ENCODE measurements at places on chromosomes 4 and X. TPM values are rescaled to one million over a fixed set of nuclear protein-coding genes. Genes with fewer than 3 reads are reported as not detected.

DNA sequence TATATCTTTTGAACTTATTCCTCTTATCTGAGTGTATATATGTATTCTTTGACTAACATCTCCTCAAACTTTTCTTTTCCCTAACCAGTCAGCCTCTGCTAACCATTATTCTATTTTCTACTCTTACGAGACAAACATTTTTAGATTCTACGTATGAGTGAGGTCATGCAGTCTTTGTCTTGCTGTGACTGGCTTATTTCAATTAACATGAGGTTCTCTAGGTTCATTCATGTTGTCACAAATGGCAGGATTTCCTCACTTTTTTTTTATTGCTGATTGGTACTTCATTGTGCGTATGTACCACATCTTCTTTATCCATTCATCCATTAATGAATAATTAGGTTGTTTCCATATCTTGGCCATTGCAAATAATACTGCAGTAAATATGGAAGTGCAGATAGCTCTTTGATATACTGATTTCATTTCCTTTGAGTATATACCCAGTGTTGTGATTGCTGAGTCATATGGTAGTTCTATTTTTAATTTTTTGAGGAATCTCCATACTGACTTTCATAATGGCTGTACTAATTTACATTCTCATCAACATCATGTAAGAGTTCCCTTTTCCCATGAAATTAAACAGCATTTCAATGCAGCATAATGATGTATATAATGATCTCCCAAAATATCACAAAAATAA, 80.1 kb downstream of the HS3ST1 start:
- DNase-seq, result no peak
- no peaks in the 10 kb centered on the region for H3K27me3 ChIP-seq
- H3K27ac ChIP-seq, result no peak overlapping the region
- H3K4me3 ChIP-seq, result no peak overlapping the region

CCDC120 gene
- total RNA-seq, result 9.5 TPM

DNA sequence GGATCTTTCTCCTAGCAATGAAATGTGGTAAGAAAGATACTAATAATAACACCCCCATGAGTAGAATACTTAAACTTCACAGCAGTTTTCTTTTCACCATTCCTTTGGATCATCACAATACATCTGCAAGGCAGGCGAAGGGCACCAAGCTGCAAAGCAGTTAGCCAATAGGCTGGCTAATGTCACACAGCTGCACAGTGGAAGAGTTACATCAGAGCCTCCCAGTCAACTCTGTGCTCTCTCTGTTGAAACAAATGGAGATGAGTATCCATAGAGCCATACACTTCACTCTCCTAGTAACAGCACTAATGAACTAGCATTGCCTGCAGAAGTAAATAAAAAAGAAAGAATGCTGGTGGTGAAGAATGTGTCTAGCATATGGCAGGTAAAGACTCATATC, 139.0 kb downstream of the ATG4A start:
- no peak overlapping the region for H3K27ac ChIP-seq
- H3K4me3 ChIP-seq, result no peak overlapping the region
- H3K4me1 ChIP-seq, result no peaks in the 10 kb centered on the region
- no peaks in the 10 kb centered on the region for H3K36me3 ChIP-seq

DNA sequence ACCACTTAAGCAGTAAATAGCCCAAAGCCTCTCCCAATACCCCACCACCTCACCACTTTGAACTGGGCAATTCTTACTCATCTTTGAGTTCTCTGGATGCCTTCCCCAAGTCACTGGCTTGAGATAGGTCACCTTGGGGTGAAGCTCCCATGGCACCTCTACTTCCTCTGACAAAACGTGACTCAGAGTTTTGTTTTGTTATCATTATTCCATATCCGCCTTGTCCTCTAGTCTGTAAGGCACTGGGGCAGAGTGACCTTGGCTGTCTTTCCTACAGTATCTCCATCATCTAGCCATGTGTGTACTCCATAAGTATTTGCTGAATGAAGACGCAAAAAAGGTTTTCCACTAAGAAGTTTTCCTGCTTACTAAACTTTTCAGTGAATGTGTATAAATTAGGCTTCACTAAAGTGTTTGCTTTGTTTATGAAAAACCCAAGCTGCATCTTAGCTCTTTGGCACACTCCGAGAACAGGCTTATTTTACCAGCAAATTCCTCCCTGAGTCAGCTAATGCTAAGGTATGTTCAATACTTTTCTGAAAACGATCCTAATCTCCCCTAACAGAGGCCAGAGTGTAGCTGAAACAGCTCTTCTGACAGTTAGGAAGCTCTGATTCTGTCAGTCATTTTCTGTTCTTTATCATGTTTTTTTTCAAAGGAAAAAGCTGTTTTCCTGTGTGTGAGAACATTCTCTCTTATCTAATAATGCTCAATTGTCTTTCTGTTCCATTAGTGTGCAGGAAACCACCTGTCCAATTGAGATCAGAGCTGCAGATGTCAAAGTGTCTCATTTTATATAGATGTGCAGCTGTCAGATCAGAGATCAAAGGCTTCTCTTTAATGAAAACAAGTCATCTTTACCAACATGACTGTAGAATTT, 30.2 kb upstream of the TSPAN5 start:
- no peaks in the 10 kb centered on the region for H3K27me3 ChIP-seq
- DNase-seq, result no peak
- no peaks in the 10 kb centered on the region for H3K4me1 ChIP-seq
- H3K4me3 ChIP-seq, result no peak overlapping the region
- H3K27ac ChIP-seq, result no peak overlapping the region
- H3K36me3 ChIP-seq, result no peaks in the 10 kb centered on the region

GRCh38 chr4:124334119-124334518, 378.4 kb downstream of the ANKRD50 start:
- H3K27me3 ChIP-seq, result no peaks in the 10 kb centered on the region
- H3K4me1 ChIP-seq, result no peaks in the 10 kb centered on the region
- no peak overlapping the region for H3K27ac ChIP-seq
- H3K4me3 ChIP-seq, result no peak overlapping the region

GRCh38 chrX:17413228-17413627, 38.2 kb downstream of the NHS start:
- no peaks in the 10 kb centered on the region for H3K36me3 ChIP-seq
- DNase-seq, result no peak

GRCh38 chr4:29081234-29081955, 1638.8 kb upstream of the PCDH7 start:
- no peak overlapping the region for H3K27ac ChIP-seq

GJB1 gene
- total RNA-seq, result 1.7 TPM

DNA sequence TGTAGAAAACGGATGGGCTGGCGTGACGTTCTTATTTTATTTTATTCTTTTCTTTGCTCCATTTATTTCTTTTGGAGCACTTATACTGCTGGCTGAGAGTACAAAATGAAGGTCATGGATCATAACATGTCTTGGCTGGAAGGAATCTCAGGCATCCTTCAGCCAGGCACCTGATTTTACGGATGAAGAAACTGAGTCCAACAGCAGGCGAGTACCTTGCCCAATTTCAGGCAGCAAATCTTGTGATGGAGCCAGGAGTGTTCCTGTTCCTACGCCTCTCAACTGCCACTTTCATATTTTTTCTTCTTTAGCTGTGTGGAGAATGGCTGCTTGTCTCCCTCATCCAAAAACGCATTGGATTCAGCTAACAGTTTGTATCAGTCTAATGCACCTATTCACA, 332.1 kb upstream of the IGFBP7 start:
- no peak for DNase-seq
- no peaks in the 10 kb centered on the region for H3K4me1 ChIP-seq
- no peaks in the 10 kb centered on the region for H3K36me3 ChIP-seq
- H3K4me3 ChIP-seq, result no peak overlapping the region

DNA sequence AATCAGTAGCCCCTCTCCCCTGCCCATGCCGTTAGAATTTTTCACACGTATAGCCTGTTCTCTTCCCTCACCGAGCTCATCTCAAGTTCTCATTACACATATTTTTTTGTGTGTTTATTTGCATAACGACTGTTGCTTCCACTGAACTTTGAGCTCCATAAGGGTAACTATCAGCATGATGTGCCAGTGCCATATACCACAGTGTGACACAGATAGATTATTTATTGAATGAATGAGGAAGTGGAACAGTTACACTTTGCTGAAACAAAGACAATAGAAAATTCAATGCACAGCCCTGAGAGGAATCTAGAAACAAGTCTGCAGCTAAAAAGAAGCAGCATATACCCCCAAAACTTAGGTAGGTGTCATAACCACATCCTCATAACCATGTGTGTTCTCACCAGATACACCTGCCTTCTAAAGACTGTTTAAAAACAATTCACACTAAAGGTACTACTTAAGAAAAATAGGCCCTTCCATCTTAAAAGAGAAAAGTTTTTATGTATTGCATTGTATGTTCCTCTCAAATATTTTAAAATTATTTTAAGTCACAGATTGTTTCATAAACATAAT, 389.9 kb downstream of the PACRGL start:
- no peaks in the 10 kb centered on the region for H3K27me3 ChIP-seq
- DNase-seq, result no peak
- no peaks in the 10 kb centered on the region for H3K36me3 ChIP-seq
- no peak overlapping the region for H3K27ac ChIP-seq
- H3K4me3 ChIP-seq, result no peak overlapping the region

DNA sequence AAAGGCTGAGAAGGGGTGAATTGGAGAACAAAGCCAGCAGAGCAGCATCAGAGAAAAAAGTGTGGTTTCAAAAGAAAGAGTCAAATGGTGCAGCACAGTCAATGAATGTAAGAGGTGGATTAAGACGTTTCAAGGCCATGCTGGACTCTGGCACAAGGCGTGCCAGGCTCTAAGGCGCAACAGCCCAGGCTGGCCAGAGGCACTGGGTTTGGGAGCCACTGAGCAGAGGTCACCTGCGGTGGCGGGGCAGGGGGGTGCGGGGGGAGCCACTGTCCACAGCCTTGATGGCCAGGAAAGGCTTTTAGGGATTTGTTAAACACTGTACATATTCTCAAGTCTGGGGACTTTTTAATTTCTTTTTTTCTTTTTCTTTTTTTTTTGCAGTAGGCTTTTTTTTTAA, 222.5 kb upstream of the FAT1 start:
- no peak for DNase-seq
- H3K27me3 ChIP-seq, result no peaks in the 10 kb centered on the region
- peaks cover 6% of the 10 kb centered on the region for H3K4me1 ChIP-seq
- no peaks in the 10 kb centered on the region for H3K36me3 ChIP-seq
- no peak overlapping the region for H3K4me3 ChIP-seq

DNA sequence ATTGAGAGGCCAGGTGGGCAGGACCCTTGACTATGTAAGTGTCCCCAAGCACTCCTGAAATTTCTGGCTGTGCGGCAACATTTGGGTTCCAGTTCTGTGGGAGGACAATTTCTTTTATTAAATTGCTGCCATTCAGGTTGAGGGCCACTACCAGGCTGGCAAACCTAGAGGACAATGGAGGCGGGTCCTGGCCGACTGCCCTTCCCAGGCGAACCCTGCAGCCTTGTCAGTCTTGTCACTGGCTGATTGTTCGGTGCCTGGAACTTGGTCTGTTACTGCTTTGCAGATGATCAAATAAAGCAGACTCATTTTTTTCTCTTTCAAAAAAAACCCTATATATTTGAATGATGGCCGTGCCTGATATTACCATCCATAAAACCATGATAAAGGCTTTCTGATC, 6.6 kb upstream of the TMEM128 start:
- H3K27ac ChIP-seq, result no peak overlapping the region
- no peak for DNase-seq
- no peaks in the 10 kb centered on the region for H3K36me3 ChIP-seq
- peaks cover 4% of the 10 kb centered on the region for H3K4me1 ChIP-seq

RAB28 gene
- 18.8 TPM for total RNA-seq

DNA sequence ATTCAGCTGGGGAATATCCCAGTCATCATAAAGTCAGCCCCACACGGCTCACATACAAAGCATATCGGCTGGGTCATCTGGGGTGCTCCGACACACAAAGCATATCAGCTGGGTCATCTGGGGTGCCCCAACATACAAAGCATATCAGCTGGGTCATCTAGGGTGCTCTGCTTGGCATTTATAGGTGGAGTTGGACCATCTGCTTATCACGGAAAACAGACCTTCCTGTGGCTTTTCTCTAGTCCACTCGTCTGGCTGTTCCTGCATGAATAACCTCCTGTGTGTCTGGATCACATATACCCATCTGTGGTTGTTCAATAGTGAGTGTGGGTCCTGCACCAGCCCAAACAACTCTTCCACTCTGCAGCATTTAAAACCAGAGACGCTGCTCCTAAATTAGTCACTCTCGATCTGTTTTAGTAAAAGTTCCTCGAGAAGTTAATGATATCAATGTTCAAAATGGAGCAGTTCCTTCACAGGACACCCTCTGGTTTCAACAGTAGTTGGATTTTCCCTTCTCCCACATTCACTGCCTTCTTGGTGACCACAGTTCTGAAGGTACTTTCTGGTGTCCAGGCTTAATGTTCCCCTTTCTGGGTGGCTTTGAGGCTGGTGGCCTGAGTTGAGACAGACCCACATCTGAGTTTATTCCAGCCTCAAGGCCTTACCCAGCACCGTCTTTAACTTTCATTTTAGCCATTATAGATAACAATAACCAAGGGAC, 70.0 kb upstream of the FRG1 start:
- no peaks in the 10 kb centered on the region for H3K36me3 ChIP-seq
- no peaks in the 10 kb centered on the region for H3K4me1 ChIP-seq
- no peak overlapping the region for H3K27ac ChIP-seq
- no peaks in the 10 kb centered on the region for H3K27me3 ChIP-seq
- no peak overlapping the region for H3K4me3 ChIP-seq

RPS6KA6 gene
- 1.9 TPM for total RNA-seq

VCX2 gene
- not detected for total RNA-seq

DNA sequence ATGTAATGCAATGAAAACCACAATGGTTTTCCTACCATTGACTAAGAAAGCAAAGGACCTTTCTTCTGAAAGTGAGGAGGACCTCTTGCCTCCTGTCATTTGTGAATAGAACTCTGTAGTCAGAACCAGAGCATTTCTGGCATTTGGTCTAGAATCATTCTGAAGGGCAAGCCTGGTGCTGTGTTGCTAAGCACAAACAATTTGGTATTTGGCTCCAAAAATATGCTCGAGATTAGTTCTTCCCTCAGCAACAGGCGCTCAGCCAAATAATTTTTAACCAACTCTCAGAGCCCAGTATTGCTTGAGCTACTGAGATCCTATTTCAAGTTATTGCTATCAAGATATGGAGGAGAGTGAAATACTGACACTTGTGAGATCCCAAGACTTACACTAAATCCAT, 71.0 kb downstream of the SNCA start:
- DNase-seq, result no peak
- H3K4me1 ChIP-seq, result peaks cover 6% of the 10 kb centered on the region
- no peak overlapping the region for H3K4me3 ChIP-seq
- H3K36me3 ChIP-seq, result no peaks in the 10 kb centered on the region
- H3K27ac ChIP-seq, result peak overlapping the region; percentile 14

- H3K4me1 ChIP-seq, result no peaks in the 10 kb centered on the region
- H3K4me3 ChIP-seq, result no peak overlapping the region
- no peaks in the 10 kb centered on the region for H3K27me3 ChIP-seq
- H3K36me3 ChIP-seq, result no peaks in the 10 kb centered on the region
- no peak overlapping the region for H3K27ac ChIP-seq
Observed at GRCh38 chr4:143616771-143617170, 83.7 kb downstream of the FREM3 start.

Measured in lower lobe of right lung (tissue), 2 donors.